Stimulated activated CD8-positive, alpha-beta memory T cell treated with anti-CD3 and anti-CD28 coated beads, Interleukin-4, amount 100 ng/mL, for 48 hours (primary cell): ENCODE measurements at places on chromosomes 4 and X.

- peak; percentile 71 for DNase-seq
These were observed 239.6 kb downstream of the GRXCR1 start for GRCh38 chr4:43132010-43132582.

DNA sequence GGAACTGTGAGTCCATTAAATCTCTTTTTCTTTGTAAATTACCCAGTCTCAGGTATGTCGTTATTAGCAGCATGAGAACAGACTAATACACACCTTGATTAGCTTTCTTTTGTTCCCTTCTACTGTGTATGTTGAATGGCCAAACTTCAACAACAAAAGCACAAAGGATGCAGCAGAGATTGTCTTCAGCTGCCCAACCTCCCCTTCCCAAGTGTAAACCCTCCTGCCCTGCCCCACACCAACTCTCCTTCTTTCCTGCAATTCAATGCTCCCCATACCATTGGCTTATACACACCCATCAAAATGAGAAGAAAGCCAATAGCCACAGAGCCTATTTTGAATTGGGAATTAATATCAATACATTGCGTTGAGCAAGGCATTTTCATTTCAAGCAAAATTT is 27.8 kb downstream of the ANOS1 start:
- DNase-seq: no peak

DNA sequence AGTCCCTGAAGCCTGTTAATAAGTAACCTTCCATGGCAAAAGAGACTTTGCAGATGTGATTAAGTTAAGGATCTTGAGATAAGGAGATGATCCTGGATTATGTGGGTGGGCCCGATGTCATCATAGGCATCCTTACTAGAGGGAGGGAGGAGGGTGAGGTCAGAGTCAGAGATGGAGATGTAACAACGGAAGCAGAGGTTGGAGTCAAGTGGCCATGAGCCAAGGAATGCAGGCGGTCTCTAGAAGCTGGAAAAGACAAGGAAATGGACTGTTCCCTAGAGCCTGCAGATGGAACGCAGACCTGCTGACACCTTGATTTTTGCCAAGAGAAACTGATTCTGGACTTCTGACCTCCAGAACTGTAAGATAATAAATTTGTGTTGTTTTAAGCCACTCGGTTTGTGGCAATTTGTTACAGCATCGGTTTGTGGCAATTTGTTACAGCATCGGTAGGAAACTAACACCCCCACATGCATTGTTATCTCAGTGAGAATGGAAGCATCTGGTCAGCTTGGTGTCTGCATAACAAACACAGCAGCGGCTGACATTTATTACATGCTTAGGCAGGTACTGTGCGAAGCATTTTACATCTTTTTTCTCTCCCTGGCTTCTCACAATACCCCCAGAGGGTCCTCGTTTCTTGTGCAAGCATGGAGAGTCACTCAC is 55.6 kb downstream of the CLDN34 start:
- DNase-seq: no peak

DNA sequence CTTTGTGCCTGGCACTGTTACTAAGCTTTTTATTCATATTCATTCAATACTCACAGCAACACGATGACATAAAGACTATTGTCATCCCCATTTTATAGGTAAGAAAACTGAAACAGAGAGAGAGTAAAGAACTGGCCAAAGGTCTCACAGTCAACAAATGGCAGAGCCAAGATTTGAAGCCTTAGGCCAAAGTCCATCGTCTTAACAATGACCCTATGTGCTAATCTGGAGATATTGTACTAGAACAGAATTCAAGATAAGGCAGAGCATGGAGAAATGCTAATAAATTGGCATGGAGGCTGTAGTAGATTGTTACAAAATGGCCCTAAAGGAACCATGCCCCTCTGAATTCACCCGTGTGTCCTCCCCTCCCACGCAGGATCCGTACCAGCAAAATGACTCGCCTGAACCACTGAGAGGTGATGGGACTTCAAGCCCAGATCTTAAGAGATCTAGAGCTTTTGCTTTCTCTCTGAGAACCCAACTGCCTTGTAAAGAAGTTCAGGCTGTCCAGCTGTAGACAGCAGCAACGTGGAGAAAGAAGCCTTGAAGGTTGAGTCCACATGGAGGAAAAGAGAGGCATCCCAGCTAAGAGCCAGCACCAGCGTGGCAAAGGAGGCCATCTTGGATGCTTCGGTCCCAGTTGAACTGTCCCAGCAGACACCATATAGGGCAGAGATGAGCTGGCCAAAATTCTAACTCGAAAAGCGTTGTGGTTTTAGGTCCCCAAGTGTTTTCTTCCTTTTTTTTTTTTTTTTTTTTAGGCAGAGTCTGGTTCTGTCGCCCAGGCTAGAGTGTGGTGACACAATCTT is 52.8 kb upstream of the RBM47 start:
- peak; percentile 53 for DNase-seq

- DNase-seq: no peak
These were observed 675.8 kb upstream of the SLIT2 start for GRCh38 chr4:19575924-19576323.

GRCh38 chrX:110087485-110088356 is 84.8 kb downstream of the TMEM164 start:
- DNase-seq: peak; percentile 23
